ENCODE measurements at places on chromosomes 3 and 15.

GRCh38 chr3:146160321-146160963, 542 bp downstream of the PLOD2 start:
- DNase-seq: no peak

DNA sequence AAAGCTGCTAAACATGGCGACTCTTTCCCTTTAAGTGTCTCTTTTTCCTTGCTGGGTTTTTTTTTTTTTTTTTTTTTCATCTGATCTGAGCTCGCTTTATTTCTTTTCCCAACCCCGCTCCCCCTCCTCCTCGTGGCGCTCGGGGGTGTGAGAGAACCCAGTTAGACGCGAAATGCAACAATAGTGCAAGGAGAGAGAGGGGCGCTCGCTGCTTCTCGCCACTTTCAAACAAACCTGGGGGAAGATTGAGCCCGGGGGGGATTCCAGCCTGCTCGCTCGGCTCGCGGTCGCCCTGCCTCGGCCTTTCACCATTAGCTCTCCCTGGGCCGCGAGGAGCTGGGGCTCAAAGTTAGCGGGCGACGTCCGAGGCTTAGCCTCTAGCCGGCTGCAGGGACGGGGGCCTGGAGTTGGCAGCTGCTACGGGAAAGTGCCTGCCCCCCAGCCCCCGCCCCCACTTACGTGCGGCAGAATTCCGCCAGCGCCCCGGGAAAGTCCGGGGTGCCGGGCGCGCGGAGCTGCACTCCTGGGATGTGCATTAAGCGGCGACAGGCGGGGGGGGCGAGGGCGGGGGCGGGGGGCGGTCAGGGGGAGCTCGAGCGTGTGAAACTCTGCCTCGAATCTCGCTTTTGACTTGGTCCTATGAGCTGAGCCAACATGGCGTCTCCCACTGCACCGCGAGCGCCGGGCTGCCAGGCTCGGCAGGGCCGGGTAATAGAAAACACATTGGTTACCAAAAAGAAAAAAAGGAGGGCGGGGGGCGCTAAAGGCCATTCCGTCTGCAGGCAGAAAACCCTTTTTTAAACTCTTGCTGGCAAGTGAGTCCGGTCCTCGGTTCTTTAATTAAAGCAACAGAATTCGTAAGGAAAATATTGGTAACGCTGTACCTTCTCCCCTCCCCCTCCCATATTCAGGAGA, 10.4 kb downstream of the NR2F2 start:
- DNase-seq: no peak

DNA sequence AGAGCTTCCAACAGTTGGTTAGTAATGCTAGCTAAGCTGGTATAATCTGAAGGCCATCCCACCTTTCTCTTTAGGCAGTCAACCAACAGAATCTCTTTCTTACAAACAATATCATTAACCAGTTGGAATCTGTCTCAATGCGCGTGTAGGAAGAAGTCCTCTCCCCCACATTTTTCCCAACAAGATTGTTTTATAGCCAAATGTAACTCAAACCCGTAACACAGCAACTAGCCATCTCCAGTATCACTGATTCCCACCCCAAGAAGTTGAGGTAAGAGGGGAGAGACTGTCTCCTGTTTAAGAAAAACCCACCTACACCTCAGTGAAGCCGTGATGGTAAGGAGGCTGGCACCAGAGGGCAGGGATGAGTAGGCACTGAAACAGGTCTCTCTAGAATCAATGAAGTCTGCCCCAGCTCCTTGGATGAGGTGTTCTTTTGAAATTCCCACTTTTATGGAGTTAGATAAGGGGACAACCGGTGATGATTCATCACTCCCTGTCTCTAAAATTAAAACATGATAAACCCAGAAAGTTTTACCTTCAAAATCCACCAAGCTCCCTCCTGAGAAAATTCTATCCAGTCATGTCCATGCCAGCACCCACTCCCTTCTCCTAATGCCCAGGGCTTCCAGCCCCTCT, 30.9 kb downstream of the CDC25A start:
- no peak for DNase-seq

DNA sequence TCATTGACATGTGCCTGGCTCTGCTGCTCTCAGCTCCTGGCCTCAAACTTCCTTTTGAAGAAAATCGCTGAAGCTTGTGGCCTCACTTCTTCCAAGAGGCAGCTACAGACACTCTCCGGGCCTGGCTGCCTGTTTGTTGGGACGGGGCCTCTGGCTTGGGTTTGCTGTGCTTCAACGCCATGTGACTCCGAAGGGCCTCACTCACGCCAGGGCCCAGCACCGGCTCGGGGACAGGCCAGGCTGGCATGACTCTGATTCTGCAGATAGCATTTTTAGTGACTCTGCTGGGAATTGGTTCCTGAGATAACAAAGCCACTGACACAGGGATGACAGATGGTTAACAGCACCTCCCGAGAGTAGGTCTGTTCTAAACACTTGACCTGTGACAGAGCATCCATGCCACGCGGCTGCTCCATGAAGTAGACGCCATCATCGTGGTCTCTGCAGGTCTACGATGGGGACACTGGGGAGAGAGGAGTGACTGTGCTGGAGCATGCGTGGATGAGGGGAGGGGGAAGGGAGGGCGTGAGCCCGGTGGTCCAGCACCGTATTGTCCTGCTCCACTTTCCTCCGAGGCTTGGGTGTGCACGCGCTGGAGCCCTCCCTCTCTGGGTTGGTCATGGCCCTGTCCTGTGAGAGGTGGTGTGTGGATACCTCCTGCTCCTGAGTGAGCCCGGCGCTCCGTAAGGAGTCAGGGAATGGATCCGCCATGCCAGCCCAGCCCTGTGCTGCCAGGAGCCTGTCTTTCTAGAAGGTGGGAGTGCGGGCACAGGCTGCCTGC, 133.6 kb downstream of the TJP1 start:
- no peak for DNase-seq

DNA sequence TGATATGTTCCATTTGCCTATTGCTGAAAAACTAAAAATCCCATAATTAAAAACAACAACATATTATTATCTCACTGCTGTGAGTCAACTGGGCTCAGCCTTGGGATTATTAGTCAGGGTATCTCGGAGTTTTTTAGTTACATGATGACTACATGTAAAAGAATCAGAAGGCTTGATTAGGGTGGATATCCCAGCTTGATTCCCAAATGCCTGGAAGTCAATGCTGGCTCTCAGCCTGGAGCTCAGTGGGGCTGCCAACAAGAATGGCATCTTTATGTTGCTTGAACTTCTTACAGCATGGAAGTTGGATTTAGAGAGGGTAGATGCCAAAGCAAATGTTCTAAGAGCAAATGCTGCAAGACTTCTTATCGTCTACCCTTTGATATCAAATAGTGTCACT, 278.5 kb downstream of the PLOD2 start:
- no peak for DNase-seq

DNA sequence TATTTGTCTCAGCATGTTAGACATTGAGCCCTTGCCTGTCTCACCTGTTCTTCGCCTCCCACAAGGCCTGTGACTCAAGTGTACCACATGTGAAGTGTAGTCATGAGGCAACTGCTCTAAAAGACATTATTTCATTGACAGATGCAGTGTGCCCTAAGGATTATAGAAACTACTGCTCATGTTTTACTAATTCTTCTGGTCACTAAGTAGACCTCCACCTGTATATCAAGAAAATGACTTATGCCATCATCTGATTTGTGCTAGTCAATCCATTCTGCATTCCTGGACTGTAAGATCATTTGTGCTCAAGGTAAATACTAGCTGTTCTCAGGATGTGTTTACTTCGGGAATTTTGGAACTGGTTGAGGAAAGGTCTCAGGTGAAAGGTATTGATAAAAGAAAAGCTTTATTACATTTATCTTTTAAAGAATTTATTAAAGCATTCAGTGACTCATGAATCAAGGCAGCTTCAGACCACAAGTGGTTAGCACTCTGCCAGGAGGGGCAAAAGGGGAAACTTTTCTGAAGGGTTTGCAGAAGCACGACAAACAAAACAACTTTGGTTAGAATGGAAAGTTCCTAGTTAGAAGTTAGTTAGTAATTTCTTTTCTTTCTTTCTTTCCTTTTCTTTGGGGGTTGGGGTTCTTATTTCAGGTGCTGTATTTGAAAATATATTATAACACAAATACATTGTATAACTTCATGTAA, 465.3 kb upstream of the CBLB start:
- DNase-seq: peak; percentile 34

GRCh38 chr3:62379321-62379798, 6.0 kb upstream of the FEZF2 start:
- no peak for DNase-seq

- no peak for DNase-seq
These were observed 5.8 kb upstream of the SUCNR1 start for GRCh38 chr3:151867666-151868065.

DNA sequence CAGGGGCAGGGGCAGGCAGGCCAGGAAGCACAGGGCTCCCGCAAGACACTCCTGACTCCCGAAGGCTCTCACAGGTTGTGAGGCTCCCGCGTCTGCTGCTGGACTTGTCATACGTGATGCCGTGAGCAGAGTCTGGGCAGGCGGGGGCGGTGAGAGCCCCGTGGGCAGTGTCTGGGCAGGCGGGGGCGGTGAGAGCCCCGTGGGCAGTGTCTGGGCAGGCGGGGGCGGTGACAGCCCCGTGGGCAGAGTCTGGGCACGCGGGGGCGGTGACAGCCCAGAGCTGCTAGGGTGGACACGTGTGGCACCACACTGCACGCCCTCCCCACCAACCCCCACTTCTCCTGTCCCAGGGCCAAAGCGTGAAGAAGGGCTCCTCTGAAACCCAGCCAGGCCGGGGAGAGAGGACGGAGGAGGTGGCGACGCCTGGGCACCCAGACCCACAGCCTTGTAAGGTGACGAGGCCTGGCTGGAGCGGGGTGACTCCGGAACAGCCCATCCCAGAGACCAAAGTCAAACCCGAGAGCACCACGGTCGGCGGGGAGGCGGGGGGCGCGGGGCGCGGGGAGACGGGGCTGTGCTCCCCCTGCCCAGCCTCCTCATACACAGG, 35.0 kb downstream of the TNK2 start:
- DNase-seq: no peak

- DNase-seq: no peak
These were observed 16.5 kb downstream of the SLC51A start for GRCh38 chr3:196232882-196233251.

DNA sequence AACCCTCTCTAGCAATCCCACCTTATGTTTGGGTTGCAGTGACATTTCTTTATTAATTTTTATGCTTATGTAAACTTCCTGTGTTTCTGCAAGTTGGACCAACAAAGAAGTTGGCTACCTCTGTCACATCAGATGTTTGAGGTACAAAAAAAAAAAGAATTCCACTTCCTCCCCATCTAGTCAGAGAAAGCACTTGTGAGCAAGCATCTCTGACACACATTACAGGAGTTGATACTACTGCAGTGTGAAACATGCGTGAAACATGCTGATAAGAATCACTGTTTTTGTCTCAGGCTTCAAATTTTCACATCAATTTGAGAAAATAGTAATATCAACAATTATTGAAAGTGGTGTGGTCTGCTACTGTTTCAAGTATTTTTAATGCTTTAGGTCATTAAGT, 1.3 kb downstream of the SCAANT1 start:
- no peak for DNase-seq

DNA sequence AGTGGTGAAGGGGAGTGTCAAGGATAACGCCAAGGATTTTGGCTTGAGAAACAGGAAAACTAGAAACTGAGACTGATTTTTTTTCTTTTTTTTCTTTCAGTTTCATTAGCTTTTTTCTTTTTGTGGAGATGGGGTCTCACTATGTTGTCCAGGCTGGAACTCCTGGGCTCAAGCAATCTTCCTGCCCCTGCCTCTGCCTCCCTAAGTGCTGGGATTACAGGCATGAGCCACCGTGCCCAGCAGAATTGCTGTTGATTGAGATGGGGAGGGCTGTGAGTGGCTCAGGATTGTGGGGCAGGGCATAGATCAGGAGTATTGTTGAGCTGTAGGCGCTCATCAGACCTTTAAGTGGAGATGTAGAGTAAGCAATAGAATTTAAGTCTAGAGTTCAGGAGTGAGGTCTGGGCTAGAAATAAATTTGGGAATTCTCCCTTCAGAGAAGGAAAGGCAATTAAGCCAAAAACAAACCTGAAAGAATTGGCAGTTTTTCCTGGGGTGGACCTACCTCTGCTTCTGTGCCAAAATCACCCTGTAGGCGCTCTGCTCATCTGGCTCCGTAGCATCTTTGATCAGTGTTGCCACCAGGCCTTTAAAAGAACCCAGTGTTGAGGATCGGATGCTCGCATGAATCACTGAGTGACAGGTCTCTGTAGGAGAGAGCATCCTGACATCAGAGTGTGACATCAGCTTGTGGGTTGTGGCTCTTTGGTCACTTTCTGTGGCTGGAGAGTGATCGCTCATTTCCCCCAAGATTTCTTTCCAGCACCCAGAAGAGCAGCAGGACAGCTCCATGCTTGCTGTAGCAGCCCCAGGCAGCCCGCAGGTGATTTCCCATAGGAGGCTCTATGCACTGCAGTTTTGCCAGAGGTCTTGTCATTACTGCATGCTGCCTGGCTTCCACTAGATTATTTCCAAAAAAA, 15.8 kb downstream of the ABHD17C start:
- DNase-seq: no peak

- DNase-seq: no peak
These were observed 46.9 kb downstream of the SFMBT1 start for GRCh38 chr3:52998771-52999513.

- DNase-seq: no peak
These were observed 19.9 kb downstream of the SLC6A6 start for GRCh38 chr3:14422016-14422963.

DNA sequence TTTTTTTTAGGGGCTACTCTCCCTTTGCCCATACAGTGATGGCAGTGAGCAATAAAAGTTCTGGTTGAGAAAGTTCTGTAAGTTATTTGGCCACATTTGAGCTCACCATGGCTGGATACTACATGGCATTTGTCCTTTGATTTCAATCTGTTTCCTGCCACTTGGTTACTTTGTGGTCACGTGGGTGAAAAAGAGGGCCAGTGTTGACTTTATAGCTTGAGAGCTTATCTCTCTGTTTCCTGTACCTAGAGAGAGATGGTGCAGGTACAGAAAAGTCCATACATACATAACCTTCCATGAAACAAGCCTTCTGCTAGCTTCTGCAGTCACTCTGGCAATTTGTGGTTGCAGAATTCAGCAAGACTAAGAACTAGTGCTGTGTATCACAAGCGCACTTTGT, 23.4 kb upstream of the MECOM start:
- no peak for DNase-seq

- no peak for DNase-seq
These were observed 1.9 kb downstream of the SETD5 start for GRCh38 chr3:9399337-9399703.

- no peak for DNase-seq
These were observed 26.0 kb upstream of the RPL29 start for GRCh38 chr3:52021489-52022268.

GRCh38 chr3:114626751-114627150, 332.9 kb downstream of the TIGIT start:
- DNase-seq: no peak

GRCh38 chr3:165669967-165670366, 167.3 kb downstream of the BCHE start:
- no peak for DNase-seq

Measured in activated naive CD8-positive, alpha-beta T cell treated with anti-CD3 and anti-CD28 coated beads, Interleukin-2, amount 50 U/mL, for 16 hours (primary cell).